ENCODE measurements at places on chromosomes 1 and 21.

- no peak for DNase-seq
Observed at GRCh38 chr1:20290624-20291597, at the start of gene VWA5B1. VWA5B1 (plus strand) TSS chr1:20290875; CDS start chr1:20310602, 19,727 bp downstream.

GRCh38 chr1:48018799-48019198, 21.6 kb upstream of the TRABD2B start:
- no peak for DNase-seq

- DNase-seq, result no peak
Observed at GRCh38 chr1:208837242-208837641, 593.1 kb upstream of the PLXNA2 start.

GRCh38 chr1:152110365-152110859, 4.8 kb downstream of the TCHH start:
- no peak for DNase-seq

DNA sequence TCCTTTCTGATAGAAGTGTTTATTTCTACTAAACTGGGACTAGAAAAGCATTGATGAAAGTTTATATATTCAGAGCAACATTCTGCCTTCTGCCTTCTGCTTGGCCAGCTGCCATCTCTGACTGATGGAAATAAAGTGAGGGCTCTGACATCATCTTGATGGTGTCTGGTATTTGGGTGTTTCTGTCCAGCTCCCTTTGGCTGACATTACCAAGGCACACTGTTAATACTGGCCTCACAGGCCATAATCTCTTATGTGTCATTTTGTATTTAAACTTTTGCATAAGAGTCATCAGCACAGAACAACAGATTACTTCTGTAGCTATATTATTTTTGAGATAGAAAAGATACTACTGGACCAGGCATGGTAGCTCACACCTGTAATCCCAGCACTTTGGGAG, 216.9 kb downstream of the RYR2 start:
- DNase-seq, result no peak

DNA sequence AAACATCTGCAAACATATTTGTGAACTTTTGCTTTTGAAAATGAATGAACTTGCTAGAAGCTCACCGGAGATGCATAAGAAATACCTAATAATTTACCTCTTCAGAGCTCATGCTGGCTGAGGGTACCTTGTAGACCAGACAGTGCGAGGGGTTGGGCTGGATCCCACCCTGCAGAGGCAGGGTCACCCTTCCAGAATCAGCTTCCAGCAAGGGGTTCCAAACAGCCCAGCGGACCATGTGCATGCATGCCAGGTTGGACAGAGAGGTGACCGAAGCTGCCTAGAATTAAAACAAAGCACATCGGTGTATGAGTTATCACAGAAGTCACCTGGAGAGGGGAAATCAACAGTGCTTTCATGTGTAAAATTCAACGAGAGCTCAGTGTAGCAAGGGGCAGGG, 59.2 kb downstream of the NPHP4 start:
- no peak for DNase-seq

GRCh38 chr1:43305461-43305860, 4.7 kb downstream of the TIE1 start:
- DNase-seq, result no peak

- no peak for DNase-seq
Observed at GRCh38 chr1:202362212-202362611, 13.7 kb downstream of the PPP1R12B start.

DNA sequence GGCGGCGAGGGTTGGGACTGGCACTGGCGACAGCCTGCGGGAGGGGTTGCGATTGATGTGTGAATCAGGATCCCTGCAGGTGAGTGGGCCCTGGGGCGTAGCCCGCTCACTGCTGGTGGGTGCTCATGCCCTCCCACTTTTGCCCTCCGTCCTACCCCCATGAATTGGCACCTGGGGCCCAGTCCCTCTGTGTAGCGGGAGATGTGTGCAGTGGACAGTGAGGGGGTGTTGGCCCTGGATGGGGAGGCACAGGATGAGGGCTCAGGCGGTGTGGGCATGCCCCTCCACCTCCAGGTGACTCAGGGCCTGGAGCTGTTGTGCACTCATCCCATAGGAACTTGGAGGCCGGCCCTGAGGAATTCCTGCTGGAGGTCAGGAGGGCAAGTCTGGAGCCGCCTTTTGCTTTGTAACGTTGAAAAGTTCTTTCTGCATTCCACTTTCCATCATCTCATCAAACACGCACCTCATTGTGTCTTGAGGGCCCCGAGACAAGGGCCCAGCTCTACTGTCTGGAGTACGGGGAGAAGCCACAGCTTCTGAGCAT, 3.0 kb downstream of the PEAR1 start:
- DNase-seq, result peak; percentile 66

GRCh38 chr1:232174306-232174705, 455.6 kb downstream of the SIPA1L2 start:
- DNase-seq, result no peak

DNA sequence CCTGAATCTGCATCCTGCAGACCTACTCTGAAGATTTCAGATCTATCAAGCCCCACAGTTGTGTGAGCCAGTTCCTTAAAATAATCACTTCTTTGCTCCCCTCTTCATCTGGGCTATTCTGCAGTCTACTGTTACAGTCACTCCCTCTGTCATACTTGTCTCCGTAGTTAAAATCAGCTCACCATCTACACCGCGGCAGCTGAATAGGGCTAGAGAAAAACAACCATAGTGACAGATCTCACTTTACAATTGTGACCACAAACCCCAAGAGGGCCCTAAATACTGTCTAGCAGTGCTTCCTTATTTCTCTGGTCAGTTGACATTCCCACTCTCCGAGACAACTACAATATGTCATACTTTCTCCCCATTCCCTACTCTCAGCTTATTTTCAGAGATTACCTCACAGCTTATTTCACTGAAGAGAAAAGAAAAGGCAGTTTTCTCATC, 12.9 kb downstream of the DESI2 start:
- no peak for DNase-seq

- DNase-seq, result peak; percentile 73
Observed at GRCh38 chr1:106620521-106620954, 435.9 kb upstream of the PRMT6 start.

GRCh38 chr1:68384321-68384813, 65.4 kb downstream of the RPE65 start:
- DNase-seq, result peak; percentile 69

DNA sequence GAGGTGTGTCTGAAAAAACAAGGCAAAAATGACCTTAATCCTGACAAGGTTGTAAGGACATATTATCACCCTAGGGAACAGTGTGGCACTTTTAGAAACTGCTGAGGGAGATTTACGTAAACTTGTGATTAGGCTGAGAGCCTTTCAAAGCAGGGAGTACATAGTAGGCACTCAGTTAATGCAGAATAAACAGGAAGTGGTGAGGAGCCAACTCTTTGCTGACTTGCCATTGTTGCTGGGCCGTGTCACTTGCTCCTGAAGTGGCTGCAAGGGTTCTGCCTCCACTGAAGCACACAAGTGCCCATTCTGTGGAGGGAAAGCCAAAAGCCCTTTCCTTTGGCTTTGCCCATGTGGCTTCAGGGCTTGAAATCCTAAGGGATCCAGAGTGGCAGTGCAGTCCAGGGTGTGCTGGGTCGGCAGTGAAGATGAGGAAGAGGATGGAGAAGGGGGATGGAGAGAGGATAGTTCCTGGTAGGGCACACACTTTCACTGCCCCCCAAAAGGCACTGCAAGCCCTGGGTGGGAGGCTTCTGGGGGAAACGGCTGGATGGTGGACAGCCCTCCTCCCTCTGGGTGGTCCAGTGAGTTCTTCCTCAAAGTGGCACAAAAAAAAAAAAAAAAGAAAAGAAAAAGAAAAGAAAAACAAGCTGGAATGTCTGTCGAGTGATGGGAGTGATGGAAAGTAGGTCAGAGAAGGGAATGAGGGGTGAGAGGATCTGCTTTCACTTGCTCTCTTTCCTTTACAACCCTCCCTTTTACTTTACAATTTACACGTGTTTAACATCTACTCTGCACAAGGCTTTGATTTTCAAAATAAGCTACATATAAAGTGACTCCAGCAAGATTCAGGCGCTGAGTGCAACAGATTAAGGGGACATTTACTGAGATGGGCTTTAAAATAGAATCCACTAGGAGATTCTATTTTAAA, 13.7 kb upstream of the RHEX start:
- DNase-seq, result no peak

DNA sequence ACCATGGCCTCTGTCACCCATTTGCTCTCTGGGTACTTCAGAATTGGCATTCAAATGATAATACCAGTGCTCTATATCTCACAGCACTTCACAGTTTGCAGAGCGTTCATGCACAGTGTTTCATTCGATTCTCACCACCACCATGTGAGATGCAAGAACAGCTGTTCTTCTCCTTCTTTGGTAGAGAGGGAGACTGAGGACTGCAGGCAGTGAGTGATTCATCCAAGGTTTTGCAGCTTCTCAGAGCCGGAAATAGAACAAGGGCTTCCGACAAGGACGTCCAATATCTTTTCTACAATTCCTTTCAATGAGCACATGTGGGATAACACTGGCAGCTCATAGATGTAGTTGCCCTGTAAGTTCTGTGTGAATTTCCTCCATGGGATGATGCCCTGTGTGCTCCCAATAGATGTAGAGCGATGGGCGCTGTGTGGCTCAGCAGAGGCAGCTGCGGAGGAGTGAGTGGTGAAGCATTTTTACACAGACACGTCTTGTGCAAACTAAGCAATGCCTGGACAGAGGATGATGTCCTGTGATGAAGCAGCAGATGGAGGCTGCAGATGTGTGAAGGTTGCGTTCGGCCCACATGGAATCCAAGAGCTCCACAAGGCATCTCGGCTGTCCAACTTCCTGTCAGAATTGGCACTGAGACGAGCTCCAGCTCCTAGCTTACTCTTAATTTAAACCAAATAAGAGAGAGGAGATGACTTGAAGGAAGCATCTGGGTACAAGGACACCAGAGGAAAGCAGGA, 24.9 kb downstream of the MT1HL1 start:
- no peak for DNase-seq

DNA sequence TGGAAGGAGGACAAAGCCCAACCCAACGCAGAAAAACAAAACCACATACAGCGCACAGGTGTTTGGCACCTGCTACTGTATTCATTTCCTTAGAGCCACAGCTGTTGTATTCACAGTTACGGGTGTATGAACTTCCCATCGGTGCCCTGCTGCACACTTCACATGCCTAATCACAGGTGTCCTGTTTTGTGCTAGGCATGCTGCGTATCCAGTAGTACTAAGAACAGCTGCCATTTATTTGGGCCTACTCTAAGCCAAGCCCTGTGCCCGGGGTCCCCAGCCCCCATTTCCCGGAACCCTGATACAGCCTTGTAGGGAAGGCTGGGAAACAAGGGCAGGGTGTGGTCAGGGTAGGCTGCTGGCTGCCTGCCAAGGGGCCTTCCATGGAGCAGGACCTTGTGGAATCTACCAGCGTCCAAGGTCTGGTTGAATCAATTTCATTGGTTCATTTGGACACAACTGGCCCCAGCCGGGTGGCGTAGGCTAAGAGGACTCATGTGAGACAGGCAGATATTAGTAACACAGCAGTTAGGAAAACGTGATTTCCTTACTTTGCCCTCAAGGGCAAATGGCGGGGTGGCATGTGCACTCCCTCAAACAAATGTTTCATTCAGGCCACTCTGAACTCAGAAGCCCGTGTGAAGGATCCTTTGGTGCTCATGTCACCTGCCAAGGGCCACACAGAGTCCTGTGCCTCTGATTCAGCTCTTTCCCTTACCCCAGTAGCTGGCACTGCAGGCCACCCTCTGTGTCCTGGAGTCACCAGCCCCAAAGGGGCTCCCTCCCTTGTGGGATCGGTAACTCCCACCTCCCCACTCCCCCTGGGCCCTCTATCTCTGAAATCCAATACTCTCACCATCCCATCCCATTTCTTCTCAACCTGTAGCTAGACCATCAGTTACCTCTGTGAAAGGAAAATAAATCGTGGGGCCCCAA, 986 bp upstream of the RNF186 start:
- DNase-seq, result no peak

- DNase-seq, result no peak
Observed at GRCh38 chr1:214349781-214350180, 68.8 kb downstream of the SMYD2 start.

All from T1000 (cell line).